GM18507 (cell line): ENCODE measurements at places on chromosomes 16 and 17.

DNA sequence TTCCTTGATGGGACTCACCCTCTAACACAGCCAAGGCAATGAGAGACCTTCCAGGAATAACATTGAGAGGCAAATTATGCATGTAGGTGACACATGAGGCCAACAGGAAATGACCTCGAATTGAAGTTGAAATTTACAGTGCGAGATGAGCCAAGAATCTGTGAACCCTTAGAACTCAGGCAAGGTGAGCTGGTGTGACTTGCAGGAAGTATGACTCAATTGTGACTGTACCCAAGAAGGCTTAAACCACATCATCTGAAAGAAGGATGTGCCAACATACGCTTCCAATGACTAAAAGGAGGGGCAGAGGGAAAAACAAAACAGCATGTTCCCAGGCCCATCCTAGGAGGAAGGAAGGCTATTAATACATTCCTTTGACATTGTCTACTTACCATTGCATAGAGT, 44.8 kb downstream of the PITPNC1 start:
- no peak for DNase-seq

GRCh38 chr17:76309461-76309860, 1.4 kb upstream of the QRICH2 start:
- no peak for DNase-seq

- no peak for DNase-seq
Measured at GRCh38 chr16:54426553-54426849, 139.9 kb upstream of the IRX3 start.

DNA sequence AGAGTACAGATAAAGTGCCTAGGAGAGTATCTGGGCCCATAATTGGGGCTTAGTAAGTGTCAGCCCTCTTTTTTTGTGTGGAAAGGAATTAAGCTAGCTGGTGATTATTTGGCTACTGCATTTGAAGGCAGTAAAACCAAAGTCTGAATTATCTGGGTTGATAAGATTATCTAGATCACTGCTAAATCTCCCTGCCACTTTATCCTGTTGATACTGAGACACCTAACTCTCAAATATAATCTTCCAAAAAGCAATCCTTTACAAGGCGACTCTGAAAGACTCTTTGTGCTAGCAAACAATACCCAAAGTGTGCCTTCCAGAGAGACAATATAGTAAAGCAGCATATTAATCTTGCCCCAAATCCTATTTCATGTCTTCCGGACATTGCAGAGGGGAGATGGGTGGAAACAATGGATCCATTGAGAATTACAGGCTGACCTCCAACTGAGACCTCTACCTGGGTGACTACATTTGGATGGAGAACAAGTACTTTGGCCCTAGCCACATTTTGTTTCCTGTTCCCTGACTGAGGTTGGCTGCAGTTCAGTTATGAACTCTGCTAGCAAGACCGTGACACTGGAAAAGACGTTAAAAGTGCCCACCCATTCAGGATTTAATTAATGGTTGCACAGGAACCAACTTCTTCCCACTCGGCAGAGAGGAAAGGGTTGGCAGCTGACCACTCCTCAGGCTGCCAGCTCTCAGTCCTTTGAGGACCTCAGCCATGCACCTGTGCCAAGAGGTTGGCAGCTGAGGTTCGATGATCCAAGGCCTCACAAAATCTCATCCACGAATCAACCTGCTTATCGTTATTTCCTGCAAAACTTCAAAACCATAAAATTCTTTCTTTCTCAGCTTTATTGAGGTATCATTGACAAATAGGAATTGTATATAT, 72.6 kb downstream of the SYCE1L start:
- no peak for DNase-seq

- no peak for DNase-seq
Measured at GRCh38 chr16:66364117-66364958, 2.2 kb upstream of the CDH5 start.

GRCh38 chr17:80352991-80353665, 61.8 kb upstream of the ENDOV start:
- no peak for DNase-seq

DNA sequence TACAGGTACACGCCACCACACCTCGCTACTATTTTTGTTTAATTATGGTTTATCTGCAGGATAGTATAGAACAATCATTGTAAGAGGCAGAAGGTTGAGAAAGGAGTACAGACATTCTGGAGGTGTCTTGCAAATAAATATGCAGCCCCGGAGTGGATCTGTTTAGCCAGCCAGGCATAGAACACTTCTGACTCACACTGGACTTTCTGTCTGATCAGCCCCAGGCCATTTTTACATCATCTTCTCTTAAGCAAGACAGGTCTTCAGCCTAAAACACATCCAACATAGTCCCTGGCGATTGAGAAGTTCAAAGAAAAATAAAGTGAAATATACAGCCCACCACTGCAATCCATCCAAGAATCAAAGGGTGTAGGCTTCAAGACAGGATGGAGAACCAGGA, 81.4 kb downstream of the XYLT1 start:
- DNase-seq, result no peak

GRCh38 chr17:57035971-57036481, 49.0 kb upstream of the AKAP1 start:
- no peak for DNase-seq

GRCh38 chr17:7113273-7114071, 1.1 kb downstream of the ASGR2 start:
- DNase-seq, result no peak

GRCh38 chr16:88936556-88937205, 40.3 kb downstream of the CBFA2T3 start:
- no peak for DNase-seq

- no peak for DNase-seq
Measured at GRCh38 chr16:54418903-54419302, 132.3 kb upstream of the IRX3 start.

GRCh38 chr16:25709213-25709612, 17.5 kb downstream of the HS3ST4 start:
- DNase-seq, result no peak

GRCh38 chr16:49022351-49022963, 259.2 kb downstream of the CBLN1 start:
- no peak for DNase-seq

- no peak for DNase-seq
Measured at GRCh38 chr17:28907709-28908475, 5.0 kb upstream of the DHRS13 start.

DNA sequence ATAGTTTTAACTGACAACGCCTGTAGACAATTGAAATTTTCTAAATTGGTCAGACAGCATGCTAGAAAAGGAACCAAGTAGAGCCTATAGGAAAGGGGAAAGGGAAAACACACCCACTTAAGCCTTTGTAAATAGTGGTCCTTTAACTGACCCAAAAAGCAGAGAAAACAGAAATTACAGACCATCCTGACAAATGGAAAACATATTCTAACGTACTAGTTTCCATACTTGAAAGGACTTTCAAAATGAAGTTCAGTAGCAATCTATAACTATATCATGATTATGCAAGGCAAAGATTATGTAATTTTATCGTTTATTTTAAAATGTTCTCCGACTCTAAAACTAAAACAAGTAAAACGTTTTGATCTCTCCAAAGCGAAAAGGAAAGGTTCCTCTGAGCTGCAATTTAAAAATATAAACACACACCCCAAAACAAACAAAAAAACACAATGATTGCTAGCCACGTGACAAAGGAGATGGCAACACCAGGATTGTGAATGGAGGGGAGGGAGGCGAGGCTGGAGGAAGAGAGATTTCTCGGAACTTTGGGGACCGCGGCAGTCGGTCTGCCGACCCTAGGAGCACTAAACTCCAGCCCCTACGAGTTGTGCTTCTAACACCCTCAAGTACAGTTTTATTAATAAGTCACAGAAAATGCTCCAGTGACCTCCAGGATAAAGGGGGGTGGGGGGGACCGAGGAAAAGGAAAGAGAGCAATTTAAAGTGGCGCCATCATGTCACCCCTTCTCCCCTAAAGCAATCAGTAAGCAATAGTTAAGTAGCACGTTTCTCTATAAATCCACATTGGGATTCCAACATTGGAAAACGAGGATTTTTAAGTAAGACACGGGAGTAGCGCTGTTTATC, 1.7 kb downstream of the KANSL1 start:
- DNase-seq, result no peak

- DNase-seq, result no peak
Measured at GRCh38 chr17:60908324-60908723, 230.7 kb downstream of the BCAS3 start.

- no peak for DNase-seq
Measured at GRCh38 chr16:52843381-52843780, 209.3 kb downstream of the CHD9NB start.

DNA sequence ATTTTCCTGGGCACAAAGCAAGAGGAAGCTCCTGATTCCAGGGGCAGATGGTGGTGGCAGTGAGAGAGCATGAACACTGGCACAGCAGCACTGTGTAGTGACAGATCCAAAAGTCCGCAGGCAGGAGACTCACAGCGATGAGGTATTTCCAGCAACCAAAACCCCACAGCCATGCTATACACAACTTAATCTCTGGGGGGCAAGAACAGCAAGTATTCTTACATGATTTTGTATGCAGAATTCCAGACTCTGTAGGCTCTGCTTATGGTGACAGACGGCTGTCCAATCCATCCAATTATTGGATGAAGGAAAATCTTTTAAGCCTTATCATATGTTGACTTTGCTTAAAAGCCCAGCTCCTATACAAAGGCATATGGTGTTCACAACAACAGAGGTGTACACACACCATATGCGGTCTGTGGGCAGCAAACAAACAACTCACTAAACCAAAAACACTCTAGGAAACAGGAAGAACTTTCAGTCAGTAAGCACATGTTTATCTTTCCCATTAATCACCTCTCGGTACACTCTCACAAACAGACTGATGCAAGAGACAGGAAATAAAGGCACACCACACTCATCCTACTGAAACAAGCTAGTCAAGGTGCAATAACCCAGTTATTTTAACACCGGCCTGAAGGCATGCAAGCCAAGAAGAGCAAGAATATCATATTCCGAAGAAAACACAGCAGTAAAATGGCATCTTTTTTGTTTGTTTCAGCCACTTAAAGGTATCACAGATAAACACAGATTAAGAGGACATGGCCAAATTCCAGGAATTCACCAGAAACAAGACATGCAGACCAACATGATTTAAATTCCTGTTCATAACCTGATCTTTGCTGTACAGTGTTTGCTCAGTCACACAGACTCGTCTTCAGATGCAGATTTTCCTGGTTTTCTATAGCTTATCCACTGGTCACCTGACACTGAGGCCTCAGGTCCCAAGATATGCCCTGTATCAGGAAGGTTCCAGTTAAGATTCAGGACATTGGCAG, 47.8 kb downstream of the ERN1 start:
- DNase-seq, result no peak

DNA sequence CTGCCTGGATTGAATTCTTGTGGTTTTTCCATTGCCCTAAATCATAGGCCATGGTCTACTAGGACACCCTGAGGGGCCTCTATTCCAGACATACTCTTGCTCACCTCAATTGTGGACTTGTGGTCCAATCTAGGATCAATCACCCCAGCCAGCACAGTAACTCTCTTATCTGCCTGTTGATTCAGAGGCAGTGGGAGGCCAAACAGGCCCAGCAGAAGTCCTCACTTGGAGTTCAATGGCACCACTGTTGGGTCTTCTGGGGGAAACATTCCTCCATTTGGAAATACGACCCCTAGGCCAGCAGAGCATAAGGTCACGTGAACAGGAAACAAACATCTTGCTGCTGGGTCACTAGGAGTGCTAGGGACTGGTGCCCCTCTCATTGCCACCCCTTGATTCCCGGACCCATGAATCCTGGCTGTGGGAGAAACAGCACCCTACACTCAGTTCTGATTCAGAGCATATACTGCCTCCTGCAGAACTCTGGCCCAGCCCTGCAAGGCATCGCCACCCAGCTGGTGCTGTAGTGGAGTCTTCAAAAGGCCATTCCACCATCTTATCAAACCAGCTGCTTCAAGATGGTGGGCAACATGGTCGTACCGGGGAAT, 6.8 kb upstream of the NXN start:
- DNase-seq, result no peak

- DNase-seq, result no peak
Measured at GRCh38 chr17:67576471-67577115, 141.1 kb upstream of the NOL11 start.

DNA sequence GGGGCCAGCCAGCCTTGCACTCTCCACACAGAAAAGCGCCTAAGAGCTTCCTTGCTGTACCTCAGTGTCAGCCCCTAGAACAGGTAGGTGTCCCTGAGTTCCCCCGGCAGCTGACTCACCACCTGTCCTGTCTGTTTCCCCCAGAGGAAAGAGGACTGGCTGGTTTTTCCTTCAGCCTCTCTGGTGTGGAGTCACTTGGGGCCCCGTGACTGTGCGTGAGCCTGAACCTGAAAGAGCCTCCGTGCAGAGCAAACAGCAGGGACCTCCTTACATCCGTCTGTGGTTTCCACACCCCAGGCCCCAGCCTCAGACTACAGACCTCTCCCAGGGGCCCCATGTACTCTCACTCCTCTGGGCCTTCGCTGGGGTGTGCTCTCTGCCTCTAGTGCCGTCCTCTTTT, 87.8 kb downstream of the GNAO1 start:
- DNase-seq, result no peak

- DNase-seq, result no peak
Measured at GRCh38 chr17:78897664-78898047, 5.3 kb downstream of the CEP295NL start.

GRCh38 chr17:21462237-21462636, 86.1 kb downstream of the KCNJ12 start:
- no peak for DNase-seq

- no peak for DNase-seq
Measured at GRCh38 chr17:17402558-17402957, 74.2 kb upstream of the MED9 start.

DNA sequence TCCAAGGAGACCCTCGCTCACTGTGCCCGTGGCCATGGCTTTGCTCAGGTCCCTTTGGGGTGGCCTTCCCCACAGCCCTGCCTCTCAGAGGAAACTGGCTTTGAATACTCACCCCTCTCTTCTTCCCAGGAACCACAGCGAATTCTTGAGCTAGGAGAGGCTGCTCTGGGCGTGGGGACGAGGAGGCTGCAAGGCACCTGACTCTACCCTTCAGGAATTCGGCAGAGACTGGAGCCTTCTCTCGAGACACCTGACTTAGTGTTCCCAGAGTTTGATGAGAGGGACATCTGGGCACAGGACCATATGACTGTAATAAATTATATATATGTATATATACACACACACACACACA, 6.2 kb downstream of the LLGL2 start:
- no peak for DNase-seq

- DNase-seq, result no peak
Measured at GRCh38 chr16:10213748-10214147, 31.5 kb upstream of the GRIN2A start.

- DNase-seq, result no peak
Measured at GRCh38 chr17:47942568-47942967, 1.2 kb downstream of the PNPO start.
